ENCODE measurements at places on chromosomes 5 and 9.

DNA sequence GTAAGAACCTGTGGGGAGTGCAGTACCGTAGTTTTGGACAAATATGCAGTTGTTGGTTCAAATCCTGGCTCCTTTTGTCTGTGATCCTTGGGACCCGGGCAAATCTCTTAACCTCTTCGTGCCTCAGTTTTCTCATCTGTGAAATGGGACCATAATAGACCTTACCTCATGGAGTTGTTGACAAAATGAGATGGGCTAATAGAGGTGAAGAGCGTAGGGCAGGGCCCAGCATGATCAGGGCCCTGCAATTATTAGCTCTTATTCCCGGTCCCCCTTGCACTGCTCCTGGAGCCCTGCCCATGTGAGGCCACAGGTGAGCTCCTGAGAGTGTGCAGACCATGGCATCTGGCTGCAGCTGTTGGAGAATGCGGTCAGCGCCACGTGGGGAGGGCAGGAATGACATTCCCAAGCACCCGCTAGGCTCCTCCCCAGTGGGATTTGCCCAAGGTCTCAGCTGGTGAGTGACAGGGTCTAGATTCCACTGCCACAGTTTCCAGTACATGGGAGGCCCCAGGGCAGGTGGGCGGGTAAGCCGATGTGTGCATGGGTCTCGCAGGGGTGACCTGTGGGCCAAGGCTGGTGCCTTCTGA, 41.0 kb downstream of the NEK6 start:
- no peak for DNase-seq

DNA sequence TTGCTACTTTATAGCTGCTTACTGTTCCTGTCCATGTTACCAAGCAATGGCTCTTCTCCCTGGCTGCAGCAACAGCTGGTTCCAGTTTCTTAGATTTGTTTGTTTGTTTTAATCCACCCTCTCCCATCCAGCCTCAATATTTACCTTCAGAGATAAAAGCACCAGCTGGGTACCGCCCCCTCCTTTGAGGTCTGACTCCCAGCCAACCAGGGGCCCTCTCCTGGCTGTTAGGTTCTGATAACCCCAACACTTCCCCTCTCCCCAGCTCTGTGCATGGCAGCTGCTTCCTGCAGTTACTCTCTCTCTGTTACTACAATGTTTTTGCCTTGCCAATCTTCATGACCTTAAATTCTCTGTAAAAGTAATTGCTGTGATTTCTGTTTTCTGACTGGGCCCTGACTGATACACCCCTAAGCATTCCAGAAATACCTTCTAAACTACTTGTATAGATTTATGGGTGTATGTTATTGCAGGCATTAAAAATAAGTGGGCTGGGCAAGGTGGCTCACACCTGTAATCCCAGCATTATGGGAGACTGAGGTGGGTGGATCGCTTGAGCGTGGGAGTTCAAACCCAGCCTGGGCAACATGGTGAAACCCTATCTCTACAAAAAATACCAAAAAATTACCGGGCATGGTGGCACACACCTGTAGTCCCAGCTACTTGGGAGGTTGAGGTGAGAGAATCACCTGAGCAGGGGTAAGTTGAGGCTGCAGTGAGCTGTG, 2.6 kb upstream of the GCNT1 start:
- DNase-seq = no peak

DNA sequence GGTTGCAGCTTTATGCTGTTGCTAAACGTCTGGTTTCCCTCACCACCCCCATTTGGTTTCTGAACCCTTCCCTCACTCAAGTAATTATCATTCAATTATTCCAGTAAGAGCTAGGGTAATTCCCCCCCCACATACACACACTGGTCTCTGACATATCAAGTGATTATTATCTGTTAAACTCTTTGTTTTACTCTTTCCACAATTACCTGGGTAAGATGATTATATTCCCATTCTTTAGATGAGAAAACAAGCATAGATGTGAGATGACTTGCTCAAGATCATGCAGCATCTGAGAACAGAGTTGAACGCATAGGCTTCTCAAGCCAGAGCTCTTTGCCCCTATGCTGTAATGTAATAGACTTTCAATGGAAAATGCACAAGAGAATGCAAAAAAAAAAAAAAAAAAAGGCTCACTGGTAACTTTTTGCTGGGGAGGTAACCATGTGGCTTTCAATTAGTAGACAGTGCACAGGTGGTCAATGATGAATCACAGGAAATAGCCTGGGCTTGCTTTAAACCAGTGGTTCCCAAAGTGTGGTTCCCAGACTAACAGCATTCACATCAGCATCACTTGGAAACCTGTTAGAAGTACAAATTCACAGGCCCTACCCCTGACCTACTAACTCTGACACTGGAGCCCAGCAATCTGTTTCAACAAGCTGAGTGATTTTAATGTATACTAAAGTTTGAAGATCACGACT, 87.6 kb downstream of the PIK3R1 start:
- no peak for DNase-seq

DNA sequence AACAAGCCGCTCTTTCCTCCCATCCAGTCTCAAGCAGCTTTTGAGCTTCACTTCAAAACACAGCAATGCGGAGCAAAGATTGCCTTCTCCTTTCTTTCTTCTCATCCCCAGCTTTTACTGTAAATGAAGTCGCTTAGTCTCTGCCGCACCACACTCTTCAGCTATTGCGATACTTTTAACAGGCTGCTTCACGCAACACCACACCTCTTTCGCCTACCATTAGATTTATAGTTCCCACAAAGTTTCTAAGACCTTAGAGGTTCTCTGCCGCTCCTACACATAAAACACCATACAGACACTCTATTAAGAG, 711 bp downstream of the PGGT1B start:
- no peak for DNase-seq

DNA sequence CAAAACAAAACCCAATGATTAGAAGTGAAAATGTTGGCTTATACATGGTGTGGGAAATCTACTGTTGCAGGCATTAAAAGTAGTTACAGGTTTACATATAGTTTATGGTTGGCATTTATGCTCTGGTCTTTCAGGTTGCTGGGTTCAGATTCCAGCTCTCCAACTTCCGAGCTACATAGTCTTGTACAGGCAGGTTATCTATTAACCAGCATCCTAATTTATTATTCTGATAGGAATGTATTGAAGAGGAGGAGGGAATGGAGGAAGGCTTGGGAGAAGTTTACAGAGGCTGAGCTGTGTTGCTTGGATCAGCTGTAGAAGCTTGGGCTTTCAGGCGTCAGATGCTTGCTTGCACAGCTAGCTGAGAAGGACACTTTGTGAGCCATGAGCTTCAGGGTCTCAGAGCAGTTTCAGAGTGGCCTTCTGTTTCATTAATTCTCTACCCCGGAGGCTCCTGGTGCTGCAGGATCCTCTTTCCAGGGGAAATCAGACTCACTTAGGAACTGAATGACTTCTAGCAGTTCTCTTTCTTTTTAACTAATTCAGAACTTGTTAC, 11.7 kb upstream of the ERBIN start:
- no peak for DNase-seq

GRCh38 chr5:54220230-54221040, 89.9 kb downstream of the ARL15 start:
- DNase-seq = no peak

- no peak for DNase-seq
Observed at GRCh38 chr9:34256104-34256503, 73.0 kb downstream of the KIF24 start.

GRCh38 chr9:31608416-31608815, 776.0 kb upstream of the ACO1 start:
- DNase-seq = no peak

- no peak for DNase-seq
Observed at GRCh38 chr5:41918105-41918504, 7.0 kb upstream of the FBXO4 start.

GRCh38 chr5:177307544-177308363, 3.9 kb downstream of the MXD3 start:
- DNase-seq = no peak

DNA sequence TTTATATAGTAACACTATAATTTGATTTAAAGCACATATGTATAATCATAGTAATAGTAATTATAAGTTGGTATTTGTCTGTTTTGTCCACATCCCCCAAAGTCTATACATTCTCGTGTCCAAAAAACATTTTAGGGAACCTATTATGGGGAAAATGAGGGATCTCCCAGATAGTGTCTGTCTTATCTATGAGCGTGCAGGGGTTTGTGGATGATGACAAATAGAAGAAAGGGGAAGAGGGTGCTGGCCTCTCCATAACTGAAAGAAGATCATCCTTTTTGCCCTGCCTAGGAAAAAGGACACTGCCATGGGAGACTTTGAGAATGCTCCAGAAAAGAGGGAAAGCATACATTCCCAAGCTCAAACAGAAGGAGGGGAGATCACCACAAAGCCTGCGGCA, 45.3 kb downstream of the C5orf22 start:
- DNase-seq = no peak

- no peak for DNase-seq
Observed at GRCh38 chr5:180304431-180305375, 12.8 kb upstream of the MAPK9 start.

GRCh38 chr5:134604908-134605307, 27.7 kb downstream of the SAR1B start:
- DNase-seq = no peak

DNA sequence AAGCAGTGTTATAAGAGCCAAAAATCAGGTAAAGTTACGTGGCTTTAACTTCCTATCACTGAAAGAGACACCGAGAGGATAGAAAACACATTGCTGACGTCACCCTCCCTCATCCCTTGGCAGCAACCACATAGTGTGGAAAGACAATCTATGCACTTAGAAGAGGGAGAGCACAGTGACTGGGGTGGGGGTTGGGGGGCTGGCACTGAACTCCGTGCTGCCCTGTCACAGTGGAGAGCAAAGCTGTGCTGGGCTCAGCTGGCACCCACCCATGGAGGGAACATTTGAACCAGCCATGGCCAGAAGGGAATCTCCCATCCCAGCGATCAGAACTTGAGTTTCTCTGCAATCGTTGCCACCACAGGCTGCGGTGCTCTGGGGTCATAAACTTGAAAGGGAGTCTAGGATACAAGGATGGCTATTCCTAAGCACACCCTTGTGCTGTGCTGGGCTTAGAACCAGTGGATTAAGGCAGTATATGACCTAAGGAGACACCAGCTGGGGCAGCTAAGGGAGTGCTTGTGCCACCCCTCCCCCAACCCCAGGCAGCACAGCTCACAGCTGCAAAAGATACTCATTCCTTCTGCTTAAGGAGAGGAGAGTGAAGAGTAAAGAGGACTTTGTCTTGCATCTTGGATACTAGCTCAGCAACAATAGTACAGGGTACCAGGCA, 73.4 kb downstream of the KIAA0825 start:
- DNase-seq = no peak

- DNase-seq = no peak
Observed at GRCh38 chr5:34789021-34789531, 49.9 kb upstream of the TTC23L start.

DNA sequence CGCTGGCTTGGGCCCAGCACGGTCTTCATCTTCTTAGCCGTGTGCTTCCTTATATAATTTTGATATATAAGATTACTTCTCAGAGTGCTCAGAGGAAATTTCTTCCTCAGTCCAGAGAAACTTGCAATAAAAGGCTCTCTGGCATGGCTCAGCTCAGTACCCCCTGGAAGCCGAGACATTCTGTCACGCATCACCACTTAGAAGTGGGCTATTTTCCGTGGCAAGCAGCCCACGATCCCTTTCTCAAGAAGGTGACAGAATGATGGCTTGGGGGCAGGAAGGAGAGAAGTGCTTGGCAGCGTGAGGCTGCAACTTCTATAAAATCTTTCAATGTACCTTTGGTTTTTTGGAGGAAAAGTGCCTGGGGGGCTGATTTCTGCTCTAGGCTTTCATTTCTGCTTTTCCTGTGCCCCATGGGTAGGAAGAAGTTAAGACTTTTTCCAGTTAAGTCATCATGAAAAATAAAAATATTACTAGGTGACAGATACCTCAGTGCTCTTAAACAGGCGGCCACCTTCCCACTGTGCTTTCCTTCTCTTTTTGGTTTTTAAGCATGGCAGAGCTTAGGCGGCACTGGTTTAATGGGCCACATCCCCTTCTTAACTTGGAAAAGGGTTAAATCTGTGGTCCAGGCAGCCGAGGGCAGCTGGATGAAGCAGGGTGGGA, 104.6 kb downstream of the MVB12B start:
- DNase-seq = no peak

GRCh38 chr5:54882101-54882500, 103.3 kb downstream of the ESM1 start:
- DNase-seq = no peak

GRCh38 chr5:38551030-38552017, 5.1 kb downstream of the LIFR start:
- DNase-seq = no peak

DNA sequence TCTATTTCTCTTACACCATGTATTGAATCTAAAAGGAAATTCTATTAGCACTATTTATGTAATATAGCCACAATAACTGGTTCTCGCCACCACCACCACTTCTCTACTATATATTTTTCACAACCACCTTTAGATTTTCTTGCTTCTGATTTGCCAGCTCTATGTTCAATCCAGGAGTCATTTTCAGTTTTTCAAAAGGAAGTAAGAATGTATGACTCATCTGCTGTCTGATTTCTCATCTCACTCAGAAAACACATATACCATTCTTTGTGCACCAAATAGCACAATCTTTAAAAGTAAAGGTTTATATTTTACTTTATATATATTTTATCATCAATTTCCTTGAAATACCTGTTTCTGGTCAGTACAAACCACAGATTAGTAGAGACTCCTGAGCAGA, 1127.5 kb downstream of the TAF11L14 start:
- no peak for DNase-seq

GRCh38 chr9:1051210-1051583, 1.0 kb downstream of the DMRT2 start:
- no peak for DNase-seq

DNA sequence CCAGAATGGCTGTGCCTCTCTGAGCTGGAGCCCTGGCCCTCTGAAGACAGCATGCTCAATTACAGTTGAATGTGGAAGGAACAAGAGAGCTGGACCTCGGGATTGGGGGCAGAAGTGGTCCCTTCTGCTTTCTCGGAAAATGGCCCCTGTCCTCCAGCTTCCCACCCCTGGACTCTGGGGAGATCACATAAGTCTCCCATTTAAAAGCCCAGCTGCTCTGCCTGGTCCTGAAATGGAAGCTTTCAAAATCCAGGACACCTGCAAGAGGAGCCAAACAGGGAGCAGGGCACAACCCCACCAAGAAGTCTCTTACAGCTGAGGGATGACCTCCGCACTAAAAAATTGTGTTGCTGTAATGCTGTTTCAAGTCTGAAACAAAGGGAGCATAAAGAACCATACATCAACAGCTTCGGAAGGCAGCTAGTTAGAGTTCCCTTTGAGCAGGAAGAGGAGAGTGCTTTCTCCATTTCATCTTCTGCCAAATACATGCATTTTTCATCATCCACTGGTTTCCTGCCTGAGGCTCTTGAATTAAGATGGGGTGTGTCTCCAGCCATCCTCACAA, 48.2 kb downstream of the TGFBI start:
- DNase-seq = no peak

DNA sequence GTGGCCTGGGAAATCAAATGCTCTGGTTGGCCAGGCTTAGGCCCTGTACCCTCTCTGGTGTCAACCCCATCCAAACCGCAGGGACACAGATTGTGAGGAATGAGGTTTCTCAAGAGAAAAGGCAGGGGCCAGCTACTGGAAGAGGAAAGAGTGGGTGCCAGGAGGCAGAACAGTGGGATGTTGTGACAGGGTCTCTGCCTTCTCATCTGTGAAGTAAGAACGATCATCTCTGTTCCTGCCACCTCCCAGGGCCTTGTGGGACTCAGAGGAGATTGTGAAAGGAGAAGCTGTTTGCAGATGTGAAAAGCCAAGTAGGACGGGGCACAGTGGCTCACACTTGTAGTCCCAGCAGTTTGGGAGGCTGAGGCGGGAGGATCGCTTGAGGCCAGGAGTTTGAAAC, 22.8 kb upstream of the RPL26L1 start:
- DNase-seq = no peak
